NCI-H748 treated with DMSO at 0.1 percent for 48 hours (cell line): ENCODE measurements at places on chromosomes 13 and 19.

DNA sequence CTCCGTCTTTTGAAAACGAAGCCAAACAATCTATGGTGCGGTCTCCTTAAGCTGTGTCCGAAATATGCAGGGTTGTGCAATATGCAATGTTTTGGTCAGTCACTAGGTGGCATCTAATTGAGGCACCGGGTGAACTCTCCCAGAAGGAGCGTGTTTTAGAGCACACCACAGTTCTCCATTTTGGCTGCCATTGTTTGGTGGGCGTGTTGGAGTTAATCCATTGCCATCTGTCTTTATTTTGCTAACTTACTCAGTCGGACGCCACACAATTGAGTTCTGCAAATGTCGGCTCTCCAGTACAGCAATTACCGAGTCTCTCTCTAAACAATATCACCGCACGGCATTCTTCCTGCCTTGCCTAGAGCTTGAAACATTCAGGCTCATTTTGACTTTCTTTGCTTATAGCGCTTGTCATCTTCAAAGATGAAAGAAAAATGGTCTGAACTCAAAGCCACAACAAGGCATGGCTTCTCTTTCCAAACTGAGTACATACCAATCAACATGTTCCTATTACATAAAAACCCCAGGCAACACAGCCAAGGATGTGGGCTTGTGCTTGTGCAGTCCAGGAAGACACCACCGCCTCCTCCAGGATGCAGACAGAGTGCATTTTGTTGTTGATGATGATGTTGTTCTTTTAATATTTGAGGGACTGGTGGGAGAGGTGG lies 182.0 kb upstream of the SERP2 start:
- peak; percentile 92 for DNase-seq

- DNase-seq: no peak
These were observed 265.0 kb downstream of the FGF14 start for GRCh38 chr13:102136735-102137296.

GRCh38 chr19:1470305-1471009 lies 8.6 kb downstream of the C19orf25 start:
- peak; percentile 45 for DNase-seq

GRCh38 chr19:34320277-34320676 lies 44.7 kb upstream of the GPI start:
- no peak for DNase-seq

DNA sequence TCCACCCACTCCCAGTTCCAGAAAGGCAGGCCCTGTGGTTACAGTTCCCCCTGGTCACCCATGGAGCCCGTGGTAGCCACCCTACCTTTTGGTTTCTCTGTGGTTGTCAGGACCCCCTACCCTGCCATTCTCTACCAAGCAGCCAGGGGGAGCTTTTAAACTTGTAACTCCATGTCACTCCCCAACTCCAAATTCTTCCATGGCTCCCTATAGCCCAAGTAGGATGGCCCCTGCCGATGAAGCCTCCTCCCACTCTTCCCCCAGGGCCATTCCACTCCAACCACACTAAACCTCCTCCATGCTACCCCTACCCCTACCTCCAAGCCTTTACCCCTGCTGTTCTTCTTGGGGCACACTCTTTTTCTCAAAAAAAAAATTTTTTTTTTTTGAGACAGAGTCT lies 2.2 kb downstream of the S1PR2 start:
- no peak for DNase-seq

DNA sequence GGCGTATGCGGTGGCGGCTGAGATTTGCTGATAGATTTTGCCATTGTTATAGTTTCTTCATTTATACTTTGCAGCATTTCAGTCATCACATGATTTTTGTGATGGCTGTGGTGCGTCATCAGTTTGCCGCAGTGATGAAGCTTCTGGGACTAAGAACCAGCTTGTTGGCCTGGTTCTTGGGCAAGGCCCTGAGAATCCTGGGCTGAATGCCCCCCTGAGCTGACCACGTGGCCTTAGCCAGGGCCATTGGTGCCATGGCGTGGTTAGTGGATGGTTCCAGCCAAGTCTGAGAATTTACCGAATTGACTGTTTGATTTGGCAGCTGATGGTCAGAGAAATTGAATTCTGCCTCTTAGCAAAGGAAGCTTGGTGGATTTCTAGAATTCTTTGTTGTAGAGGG lies 17.8 kb downstream of the GATAD2A start:
- DNase-seq: no peak
